ENCODE measurements at places on chromosomes 3 and 15.
A peak's percentile ranks its signal among the peaks of the same experiment; 100 is the strongest.

DNA sequence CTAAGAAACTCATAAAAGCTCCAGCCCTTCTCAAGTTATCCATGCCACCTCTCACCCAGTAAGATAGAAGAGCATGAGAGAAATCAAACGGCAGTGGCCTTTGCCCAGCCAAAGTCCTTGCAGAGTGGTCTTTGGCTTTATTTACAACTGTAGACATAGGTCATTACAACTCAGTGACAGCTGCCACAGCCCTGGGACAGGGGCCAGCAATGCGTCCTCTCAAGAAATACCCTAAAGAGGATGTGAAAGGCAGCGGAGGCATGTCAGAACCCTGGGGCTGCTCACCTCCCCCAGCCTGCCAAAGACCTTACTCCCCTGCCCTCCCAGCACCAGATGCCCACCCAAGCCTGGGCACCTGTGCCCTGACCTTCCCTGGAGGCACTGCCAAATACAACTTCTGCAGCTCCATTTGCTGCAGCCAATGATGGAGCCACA, 6.3 kb downstream of the ACAA1 start:
- no peak for DNase-seq

DNA sequence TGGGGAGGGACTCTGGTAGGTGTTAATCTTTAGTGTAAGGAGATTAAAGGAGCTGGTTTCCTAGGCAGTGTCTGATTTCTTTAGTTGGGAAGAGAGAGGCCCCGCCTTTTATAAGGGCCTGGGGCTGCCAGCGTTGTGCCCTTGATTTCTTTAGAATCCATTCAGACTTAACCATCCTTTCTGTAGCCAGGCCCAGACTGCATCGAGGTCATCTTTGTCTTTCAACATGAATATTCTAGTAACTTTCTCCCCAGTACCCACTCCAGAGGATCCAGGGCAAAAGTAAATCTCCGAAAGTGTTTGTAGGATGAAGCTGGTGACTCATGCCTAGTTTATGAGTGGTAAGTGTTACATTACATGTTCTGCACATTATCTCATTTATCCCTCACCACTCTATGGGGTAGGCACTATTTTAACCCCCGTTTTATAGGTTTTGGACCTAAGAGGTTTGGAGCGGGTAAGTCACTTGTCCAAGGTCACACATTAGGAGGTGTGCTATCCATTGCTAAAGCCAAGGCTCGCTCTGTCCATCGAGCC, 11.8 kb upstream of the USP3 start:
- no peak for DNase-seq

GRCh38 chr15:89673165-89673512, 6.0 kb downstream of the PLIN1 start:
- DNase-seq, result no peak

- DNase-seq, result no peak
These were observed 36.4 kb upstream of the FSTL1 start for GRCh38 chr3:120487191-120487650.

GRCh38 chr3:196502775-196503195, 783 bp downstream of the RNF168 start:
- peak; percentile 31 for DNase-seq

DNA sequence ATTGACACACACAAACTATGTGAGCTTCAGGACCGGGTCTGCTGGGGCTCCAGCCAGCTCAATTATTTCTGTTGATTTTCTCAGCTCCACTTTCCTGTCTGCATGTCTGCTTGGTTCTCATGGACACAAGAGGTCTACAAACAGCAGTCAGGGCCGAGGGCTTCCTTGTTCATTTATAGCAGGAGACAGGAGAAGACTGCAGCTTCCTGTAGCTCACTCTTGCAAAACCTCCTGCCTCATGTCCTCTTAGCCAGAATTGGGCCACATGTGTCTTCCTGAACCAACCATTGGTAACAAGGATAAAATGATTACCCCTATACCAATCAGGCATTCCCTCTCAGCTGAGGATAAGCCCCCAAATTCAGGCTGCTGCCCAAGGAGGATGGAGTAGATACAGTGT, 182.8 kb downstream of the TLE3 start:
- no peak for DNase-seq

DNA sequence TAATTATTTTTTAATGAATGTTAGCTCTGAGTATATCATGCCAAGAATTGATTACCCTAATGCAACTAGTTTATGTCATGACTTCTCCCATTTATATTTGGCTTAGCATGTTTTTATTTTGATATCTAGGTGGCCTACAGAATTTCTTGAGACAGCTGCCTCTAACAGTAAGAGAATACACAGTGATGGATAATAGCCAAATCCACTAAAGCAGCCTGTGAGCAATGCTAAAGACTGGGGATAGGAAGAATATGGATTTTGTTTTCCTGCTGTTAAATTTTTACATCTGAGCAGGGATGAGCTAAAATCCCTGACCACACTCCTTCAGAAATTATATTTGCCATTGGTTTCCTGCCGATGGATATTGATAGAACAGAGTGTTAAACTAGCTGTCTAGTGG, 149.3 kb upstream of the TGFBR2 start:
- no peak for DNase-seq

DNA sequence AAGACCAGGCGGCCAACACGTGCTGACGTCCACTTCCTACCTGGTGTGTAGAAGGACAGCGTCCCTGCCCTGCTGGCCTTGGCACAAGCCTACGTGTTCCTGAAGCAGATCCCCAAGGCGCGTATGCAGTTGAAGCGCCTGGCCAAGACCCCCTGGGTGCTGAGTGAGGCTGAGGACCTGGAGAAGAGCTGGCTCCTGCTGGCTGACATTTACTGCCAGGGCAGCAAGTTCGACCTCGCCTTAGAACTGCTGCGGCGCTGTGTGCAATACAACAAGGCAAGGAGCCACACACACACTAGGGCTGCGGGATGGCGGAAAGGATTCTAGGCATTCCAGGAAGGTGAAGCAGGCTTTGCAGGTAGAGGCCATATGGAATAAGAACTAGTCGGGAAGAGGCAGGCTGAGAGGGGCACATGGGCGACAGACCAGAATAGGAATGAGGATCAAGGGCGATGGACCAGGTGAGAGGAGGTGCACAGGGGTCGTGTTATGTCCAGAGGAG, 15.9 kb downstream of the CSRNP1 start:
- no peak for DNase-seq

DNA sequence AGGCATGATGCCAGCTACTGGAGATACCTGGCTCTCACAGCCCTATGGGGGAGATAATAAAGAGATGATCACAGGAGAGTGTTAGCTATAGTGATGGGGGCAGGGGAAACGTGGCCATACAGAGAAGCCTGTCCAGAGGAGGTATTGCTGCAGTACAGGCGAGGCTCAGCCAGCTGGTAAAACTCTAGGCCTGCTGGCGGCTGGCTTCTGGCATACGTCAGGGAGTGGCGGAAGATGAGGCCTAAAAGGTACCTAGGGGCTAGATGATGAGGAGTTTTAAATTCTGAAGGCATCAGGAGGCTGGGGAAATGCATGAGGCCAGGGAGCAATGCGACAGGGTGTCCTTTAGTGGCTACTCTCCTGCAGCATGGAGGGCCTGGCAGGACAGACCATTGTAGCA, 110.7 kb downstream of the EEFSEC start:
- no peak for DNase-seq

GRCh38 chr15:80114114-80114513, 38.7 kb upstream of the FAH start:
- DNase-seq, result no peak

GRCh38 chr15:50496692-50497091, 49.8 kb downstream of the USP50 start:
- DNase-seq, result no peak

GRCh38 chr15:99631255-99631654, 65.5 kb downstream of the MEF2A start:
- no peak for DNase-seq

- no peak for DNase-seq
These were observed 50.1 kb downstream of the HCN4 start for GRCh38 chr15:73318463-73319351.

DNA sequence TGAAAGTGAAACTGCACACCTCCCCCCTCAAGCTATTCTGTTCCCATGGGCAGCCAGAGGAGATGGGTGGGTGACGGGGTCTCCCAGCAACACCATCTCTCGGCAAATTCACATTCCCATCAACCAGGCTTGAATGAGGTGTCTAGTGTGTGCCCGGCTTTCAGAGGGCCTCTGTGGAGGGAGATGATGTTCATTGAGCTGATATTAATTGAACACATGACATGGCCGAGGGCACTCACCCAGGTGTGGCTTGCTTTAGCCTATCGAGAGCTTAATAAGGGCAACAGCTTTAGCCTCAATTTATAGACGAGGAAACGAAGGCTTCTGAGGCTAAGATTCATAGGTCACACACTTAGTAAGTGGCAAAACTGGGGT, 288.0 kb downstream of the UACA start:
- DNase-seq, result no peak

- no peak for DNase-seq
These were observed 233.2 kb downstream of the RPLP1 start for GRCh38 chr15:69685512-69686452.

- no peak for DNase-seq
These were observed 16.2 kb downstream of the FYCO1 start for GRCh38 chr3:45979378-45979777.

- DNase-seq, result no peak
These were observed 109.4 kb upstream of the AGTR1 start for GRCh38 chr3:148588291-148588690.

GRCh38 chr3:37535526-37536432, 325.9 kb upstream of the CTDSPL start:
- DNase-seq, result no peak

GRCh38 chr15:76073554-76073953, 13.8 kb downstream of the TMEM266 start:
- DNase-seq, result no peak

DNA sequence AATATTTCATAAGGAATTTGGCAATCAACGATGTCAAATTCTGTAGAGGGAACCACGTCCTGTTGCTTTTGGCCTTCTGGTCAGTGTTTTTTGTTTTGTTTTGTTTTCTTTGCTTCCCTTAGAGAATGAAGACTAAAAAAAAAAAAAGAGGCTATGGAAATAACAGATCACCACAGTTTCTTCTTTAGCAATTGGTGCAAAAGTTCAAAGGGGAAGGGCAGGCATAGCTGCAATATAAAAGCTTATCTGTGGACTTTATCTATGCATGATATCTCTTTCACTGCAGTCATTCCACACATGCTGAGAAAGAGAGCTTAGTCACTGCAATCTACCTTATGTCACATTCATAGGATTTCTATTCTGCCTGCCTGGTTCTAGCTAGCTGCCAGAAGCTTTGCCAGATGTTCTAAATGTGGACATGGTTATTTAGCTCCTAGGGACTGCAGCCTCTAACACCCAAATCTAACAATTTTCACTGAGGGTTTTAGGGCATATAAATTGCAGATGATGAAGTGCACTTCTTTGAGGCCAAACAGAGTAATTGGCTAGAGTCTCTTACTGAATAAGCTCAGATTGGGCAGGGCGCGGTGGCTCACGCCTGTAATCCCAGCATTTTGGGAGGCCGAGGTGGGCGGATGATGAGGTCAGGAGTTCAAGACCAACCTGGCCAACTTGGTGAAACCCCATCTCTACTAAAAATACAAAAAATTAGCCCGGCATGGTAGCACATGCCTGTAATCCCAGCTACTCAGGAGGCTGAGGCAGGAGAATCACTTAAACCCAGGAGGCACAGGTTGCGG, 637.2 kb downstream of the NTRK3 start:
- no peak for DNase-seq

DNA sequence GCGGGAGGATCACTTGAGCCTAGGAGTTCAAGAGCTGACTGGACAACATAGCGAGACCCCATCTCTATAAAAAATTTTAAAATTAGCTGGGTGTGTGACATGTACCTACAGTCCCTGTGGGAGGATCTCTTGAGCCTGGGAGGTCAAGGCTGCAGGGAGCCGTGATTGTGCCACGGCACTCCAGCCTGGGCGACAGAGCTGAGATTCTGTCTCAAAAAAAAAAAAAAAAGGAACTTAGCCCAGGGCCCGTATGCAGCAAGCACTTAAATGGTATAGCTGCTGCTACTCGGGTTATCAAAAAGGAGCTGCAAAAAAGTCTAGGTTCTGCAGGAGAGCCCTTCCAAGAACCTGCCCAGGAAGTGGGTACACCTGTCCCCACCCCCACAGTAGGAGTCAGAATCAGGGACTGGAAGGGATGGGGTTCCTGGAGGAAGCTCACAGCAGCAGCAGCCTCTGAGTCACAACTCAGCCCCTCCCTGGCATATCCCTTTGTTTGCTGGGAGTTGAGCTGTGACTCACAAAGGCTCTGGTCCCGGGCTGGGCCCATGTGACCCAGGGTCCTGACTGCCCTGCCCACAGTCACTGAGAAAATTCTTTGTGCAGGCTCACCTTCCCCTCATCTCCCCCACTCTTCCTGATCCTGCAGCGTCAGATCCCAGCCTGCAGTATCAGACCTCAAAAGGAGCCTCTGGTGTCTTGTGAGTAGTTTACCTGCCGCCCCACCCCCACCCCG, at the start of gene SPATA12:
Gene SPATA12 (plus strand): TSS at position 576 of the 733 bp plus-strand sequence. CDS start 13,031 bp downstream, outside the sequence.
- DNase-seq, result no peak

- no peak for DNase-seq
These were observed 19.0 kb upstream of the DMXL2 start for GRCh38 chr15:51641490-51642130.

DNA sequence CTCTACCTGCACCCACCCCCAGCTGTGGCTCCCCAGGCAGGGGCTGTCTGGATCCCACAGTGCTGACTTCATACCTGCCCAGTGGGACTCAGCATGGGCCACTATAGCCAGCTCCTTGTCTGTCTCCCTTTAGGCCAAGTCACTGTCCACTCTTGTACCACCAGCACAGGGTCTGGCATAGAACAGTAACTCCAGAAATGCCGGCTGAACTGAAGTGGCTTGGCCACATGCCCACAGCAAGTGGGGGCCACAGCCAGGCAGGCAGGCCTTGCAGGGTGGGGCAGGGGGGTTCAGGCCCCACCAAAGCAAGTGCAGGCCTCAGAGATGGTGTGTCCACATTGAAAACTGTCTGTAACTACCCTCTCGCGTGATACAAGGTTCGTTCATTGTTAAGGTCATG, 252.6 kb upstream of the LYSMD4 start:
- DNase-seq, result no peak

DNA sequence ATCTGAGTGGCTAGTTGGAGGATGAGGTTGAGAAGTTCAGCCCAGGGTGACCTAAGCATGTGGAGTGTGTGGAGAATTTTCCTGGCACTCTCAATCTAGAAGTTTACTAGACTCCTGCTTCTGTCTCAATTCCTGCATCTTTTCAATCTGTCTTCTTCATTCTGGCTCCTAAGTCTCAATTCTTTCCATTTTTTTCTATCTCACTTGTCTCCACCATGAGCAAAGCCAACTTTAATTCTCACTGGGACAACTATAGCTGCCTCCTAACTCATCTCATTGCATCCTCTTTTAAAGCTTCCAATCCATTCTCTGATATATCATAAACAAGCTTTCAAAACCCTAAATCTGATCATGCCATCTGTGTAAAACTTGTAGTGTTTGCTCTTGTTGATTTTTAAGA, 569.3 kb downstream of the NAALADL2 start:
- DNase-seq, result no peak

DNA sequence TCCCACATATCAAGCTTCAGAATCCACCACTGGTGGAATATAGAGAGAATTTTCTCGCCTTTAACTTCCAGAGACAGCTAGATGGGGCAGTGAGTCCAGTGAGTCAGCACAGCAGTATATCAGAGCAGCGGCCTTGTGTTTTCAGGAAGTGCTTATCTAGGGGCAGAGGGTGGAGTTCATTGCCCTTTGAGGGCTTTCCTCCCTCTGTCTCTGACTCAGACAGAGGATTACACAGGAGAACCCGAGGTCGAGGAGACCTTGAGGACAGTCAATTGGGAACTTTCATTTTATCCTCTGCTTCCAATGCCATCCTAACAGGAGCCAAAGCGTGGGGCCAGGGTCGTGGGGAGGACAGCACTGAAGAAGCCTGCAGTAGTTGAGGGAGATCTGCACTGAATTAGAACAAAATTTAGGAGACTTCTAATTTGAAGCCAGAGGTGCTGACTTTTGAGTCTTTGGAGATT, 109.6 kb upstream of the UMPS start:
- no peak for DNase-seq

- DNase-seq, result no peak
These were observed 5.3 kb downstream of the ZNF501 start for GRCh38 chr3:44734646-44735168.
